ENCODE measurements at places on chromosomes 3 and 15.
A peak's percentile ranks its signal among the peaks of the same experiment; 100 is the strongest.

DNA sequence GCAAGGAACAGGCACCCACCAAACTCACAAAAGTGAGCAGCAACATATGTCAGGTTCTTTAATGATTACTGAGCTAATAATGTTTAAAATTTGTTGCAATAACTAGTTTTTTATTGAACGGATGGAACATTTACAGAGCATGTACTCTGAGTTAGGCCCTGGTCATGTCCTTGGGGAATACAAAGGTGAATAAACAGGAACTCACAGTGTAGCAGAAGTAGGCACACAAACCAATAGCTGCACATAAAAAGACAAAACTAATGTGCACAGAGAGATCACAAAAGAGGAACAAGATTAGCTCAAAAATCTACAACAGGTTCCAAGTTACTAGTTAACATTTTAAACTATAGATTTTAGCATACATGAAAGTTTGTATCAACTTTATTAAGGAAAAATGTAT, 505.3 kb upstream of the PPP2R3A start:
- DNase-seq, result no peak

GRCh38 chr3:161310649-161311423, 60.5 kb downstream of the SPTSSB start:
- DNase-seq, result no peak

DNA sequence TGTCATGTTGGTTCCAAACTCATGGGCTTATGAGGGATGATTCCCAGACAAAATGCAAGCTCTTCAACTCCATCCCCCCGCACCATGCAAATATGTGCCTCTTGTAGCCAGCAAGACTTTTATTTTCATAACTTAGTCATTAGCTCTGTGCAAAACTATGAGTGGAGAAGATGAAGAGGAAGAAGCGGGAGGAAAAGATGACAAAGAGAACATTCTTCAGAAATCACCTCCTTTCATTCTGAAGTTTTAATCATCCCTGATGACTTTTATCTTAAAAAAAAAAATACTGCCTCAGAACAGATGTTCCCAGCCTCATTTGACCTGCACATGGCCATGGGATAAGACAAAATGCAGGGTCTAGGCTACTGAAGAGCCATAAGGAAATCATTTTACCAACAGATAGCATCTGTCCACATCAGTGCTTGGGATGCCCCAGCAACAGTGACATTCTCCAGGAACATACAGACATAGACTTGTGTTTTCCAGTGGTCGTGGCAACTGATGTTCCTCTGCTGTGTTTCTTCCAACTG, 145.5 kb downstream of the WNT5A start:
- DNase-seq, result no peak

- DNase-seq, result peak; percentile 35
These were observed 36.3 kb downstream of the SERPINI2 start for GRCh38 chr3:167437428-167438139.

DNA sequence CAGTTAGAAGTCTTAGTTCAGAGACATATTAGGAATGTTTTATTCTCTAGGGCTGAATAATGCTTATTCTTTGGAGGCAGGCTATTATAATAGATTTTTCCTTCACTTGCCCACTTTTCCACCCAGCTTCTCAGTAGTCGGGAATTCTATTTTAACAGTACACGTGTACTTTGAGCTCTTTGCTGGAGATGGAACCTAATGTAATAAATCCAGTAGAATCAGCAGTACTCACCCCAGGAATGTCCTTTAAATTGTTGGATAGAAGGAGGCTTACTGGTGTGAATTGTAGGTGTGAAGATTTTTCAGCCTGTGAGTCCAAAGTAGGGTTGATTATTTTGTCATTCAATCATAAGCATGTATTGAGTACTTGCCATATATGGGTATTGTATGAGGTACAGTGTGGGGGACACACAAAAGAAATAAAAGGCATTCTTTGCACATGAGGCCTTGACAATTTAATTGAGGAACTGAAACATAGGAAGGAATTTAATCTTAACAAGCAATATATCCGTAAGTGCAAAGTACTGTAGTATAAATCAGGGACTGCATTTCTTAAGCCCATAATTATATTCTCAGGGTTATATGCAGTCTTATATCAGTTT, 29.5 kb upstream of the MGA start:
- DNase-seq, result no peak

DNA sequence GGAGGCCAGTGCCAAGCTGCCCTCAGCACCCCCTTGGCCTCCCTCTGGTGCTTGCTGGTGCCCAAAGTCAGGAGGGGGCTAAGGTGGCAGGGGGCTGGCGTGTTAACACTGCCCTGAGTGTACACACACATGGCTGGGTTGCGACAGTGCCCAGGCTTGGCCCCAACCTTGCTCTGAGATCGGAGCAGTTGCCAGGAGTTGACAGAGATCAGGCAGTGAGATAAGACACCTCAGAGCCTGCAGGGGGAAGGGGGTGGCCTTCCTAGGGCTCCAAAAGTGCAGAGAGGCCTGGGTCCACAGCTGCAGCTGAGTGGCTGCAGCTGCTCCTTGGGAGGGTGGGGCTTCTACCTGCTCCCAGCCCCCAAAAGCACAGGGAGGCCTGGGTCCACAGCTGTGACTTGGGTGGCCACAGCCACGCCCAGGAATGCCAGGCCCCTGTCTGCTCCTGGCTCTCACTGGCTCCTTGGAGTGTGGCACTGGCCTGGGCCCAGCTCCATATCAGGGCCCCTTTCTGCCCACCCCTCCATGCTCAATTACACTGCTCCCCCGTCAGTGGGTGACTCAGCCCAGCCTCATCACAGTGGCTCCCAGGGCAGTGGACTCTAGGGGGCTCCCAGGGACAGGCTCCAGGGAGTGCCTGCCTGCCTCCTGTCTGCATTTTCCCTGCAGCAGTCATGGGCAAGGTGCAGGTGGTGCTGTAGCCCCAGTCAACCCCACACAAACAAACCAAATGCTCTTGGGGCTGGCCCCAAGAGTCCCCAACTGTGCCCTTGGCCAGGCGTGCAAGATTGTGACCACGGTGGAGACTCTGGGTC, 56.4 kb upstream of the C15orf39 start:
- DNase-seq, result no peak

- no peak for DNase-seq
These were observed 907 bp upstream of the HERC1 start for GRCh38 chr15:63834500-63835210.

DNA sequence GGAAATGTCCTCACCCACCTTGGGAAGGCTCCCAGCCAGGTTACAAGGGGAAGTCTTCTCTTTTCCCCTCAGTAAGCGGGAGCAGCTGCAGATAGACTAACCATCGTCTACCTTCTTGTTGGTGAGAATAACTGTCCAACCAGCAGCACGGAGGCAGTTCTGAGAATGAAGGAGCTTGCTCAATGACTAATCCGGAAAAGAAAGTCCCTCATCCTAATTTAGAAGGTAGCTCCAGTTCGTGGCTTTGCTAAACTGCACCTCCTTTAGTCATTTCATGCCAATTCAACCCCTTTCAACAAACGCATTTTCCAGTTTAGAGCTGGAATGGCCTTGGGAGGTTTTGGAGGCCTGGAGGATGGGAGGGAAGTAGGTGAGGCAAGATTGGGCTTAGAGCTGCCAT, 527.4 kb upstream of the PROK2 start:
- DNase-seq, result no peak

DNA sequence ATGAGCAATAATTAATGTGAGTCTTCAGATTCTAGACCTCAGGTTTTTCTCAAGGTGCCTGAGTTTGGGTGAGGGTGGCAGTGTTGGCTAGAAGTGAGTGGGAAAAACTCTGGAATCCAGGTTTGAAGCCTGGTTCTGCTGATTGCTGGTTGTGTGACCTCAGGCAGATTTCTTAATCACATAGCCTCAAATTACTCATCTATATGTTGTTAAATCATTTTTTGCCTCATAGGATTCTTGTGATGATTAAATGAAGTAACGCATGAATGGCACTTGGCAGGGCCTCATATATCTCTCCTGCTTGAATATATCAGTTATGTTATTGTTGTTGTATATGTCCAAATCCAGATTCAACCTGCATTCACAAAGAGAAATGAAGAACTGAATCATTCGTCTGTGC, 60.5 kb downstream of the NR2F2 start:
- no peak for DNase-seq

DNA sequence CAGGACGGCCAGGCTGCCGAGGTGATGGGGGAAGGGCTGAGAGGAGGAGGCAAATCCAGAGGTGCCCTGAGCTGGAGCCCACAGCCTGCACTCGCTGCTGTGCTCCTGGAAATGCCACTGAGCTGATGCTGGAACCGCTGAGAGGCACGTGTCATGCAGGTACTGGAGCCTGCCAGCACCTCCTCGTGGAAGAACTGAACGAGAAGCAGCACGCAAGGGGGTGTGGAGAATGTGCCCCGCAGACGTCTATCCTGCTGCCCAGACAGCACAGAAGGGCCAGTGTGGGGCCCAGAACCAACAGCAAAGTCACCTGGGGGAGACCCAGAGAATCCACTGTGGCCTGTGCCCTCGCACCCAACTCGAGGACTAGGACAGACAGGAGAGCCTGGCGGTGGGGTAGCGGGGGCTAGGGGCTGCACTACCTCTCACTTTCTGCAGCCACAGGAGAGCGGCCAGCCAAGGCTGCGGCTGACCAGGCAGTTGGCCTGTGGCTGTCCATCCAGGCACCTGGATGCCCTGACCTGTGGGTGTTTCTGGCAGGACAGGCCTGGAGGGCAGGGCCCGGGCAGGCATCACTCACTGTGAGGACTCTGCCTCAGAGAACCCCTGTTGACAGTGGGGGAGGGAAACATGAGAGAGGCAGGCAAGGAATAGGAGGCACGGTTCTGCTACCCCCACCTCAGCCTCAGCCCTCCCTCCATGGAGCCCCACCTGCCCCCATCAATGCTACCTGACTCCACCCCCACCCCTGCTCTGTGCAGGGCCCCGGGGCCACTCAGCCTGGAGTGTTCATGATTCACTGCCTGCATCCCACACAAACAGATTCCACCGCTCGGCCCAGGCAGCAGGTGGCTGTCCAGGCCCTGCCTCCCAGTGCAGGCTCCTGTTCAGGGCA, 213.1 kb downstream of the TBC1D2B start:
- peak; percentile 44 for DNase-seq

GRCh38 chr15:34018021-34018645, 20.9 kb downstream of the AVEN start:
- DNase-seq, result no peak

- no peak for DNase-seq
These were observed 49.8 kb downstream of the KCNMB2 start for GRCh38 chr3:178586076-178586475.

- DNase-seq, result no peak
These were observed 76.2 kb downstream of the POLR2M start for GRCh38 chr15:57782731-57783130.

GRCh38 chr15:39580117-39580484, 778 bp upstream of the THBS1 start:
- peak; percentile 96 for DNase-seq

DNA sequence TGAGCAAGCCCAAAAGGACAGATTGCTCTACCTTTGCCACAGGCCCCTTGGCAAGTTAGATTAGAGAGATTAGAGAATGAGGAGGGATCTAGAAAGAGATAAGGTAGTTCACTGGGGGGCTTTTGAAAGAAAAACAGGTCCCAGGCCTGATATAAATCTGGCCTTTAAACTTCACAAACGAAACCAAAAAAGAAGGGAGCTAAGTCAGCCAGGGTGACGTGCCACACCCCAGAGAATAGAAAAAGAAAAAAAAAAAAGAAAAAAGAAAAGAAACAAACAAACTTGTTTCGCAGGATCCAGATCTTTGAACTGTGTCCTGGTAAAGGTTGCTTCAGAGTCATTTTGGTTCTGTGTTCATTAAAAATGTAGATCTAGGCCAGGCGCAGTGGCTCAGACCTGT, 3.6 kb downstream of the KAT2B start:
- peak; percentile 63 for DNase-seq
